ENCODE measurements at places on chromosomes 2 and 18.

- no peak for DNase-seq
Observed at GRCh38 chr18:63648241-63648640, 4.2 kb upstream of the SERPINB4 start.

GRCh38 chr2:113896791-113897190 lies 6.9 kb downstream of the ACTR3 start:
- DNase-seq, result no peak

GRCh38 chr2:181264441-181264840 lies 192.7 kb upstream of the ITGA4 start:
- no peak for DNase-seq

- no peak for DNase-seq
Observed at GRCh38 chr2:142585785-142586184, 291.7 kb upstream of the KYNU start.

DNA sequence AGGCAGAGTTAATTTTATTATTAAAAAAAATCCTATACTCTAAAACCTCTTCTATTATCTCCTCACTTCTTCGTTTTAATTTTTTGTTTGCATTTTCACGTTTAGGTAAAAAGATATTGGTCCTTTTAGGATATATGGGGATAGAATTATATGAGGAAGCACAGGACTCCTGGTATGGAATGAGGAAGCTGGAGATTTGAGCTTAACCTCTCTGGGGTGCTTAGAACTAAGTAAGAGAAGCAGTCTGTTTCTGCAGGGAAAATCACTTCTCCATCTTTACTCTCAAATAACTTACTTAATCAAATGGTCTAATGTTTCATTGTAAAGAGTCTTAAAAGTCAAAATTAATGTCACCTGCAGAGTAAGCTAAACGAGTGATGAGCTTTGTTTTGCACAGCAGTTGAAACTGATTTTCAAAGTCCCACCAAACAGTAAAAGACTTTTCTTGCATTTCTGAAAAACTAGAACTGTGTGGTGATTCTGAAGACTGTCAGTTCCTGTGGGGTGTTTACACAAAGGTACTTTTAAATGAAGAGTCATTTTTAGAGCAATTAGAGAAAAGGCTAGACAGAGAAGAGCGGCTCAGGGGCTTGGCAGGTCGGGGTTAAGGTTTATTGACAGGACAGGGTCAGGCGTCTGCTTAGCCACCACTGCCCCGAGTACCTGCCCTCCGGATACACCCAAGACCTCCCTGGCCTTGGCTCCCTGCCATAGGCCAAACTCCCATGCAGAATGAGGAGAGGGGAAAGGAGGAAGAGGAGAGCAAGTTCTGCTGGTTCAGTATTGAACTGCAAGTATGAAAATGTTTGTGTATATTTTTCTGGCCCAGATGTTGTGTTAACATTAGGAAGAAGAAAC lies 21.6 kb downstream of the METAP1D start:
- no peak for DNase-seq

DNA sequence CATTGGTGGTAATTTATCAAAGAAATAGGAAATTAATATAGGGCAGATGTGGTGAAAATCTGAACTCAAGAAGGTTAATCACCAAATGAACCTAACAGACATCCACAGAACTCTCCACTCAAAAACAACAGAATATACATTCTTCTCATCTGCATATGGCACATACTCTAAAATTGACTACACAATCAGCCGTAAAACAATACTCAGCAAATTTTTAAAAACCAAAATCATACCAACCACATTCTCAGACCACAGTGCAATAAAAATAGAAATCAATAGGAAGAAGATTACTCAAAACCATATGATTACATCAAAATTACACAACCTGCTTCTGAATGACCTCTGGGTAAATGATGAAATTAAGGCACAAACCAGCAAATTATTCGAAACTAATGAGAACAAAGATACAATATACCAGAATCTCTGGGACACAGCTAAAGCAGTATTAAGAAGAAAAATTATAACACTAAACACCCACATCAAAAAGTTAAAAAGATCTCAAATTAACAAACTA lies 31.0 kb downstream of the RBM43 start:
- DNase-seq, result no peak

DNA sequence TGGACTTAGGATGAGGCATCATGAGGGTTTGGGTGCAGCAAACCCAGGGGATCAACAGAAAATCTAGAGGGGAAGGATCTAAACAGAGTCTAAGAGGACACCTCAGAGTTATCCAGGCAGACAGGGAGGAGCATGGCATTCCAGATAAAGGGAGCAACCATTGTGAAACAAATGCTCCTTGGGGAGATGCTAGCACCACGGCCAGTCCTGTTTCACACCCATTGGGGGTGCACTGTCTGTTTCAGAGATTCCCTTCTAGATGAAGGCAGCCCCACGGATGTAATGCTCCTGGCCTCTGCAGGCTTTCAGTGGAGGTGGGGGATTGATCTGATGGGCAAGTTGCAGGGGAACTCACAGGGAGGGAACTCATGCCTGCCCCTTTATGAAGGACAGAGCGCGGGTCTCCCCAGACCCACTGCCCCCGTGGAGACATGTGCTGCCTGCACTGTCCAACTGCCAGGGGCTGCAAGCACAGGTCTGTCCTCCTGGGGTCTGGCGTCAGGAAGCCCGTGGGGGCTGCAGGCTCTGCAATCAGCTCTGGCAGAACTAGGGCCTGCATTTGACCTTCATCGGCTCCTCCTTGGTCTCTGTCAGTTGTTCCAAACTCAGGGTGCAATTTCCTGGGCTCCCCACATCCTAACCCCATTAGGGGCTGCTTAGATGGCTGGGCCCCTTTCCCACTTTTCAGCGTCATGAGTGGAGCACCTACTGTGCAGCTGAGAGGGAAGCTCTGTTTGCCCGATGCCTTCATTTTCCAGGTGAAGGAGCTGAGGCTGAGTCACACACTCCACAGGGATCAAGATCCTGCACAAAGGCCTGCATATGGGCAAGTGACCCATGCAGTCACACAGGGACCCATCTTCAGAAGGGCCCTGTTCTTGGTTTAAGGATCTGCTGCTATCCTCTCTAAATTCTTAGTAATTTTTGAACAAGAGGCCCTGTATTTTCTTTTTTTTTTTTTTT lies 163.4 kb downstream of the ARL4C start:
- DNase-seq, result no peak

DNA sequence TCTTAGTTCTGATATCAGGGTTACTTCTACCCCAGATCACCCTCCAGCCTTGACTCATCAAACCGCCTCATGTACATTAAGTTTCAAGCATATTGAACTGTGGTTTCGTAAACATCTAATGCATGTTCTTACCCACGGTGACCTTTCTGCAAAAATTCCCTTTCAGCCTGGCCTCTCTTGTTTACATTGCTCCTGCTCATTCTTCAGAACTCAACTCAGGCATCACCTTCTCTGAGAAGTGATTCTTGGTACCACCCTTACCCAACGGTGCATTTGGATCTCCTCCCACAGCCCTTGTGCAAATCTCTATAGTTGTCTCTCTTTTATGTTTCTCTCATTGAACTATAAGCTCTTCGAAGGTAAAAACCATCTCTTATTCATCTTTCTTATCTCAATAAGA lies 503.1 kb upstream of the PKDCC start:
- no peak for DNase-seq

Data from stimulated activated CD4-positive, alpha-beta T cell treated with anti-CD3 and anti-CD28 coated beads, TNF-alpha, amount 100 ng/mL, for 24 hours (primary cell).